Large intestine (tissue), 12 donors: ENCODE measurements at places on chromosomes 3 and 15. TPM values are rescaled to one million over a fixed set of nuclear protein-coding genes. Genes with fewer than 3 reads are reported as not detected.

The ZNF80 gene
- polyA plus RNA-seq, result 0.03 TPM

The ADGRG7 gene
- polyA plus RNA-seq, result 56.1 TPM

The PLSCR5 gene
- 0.10 TPM for polyA plus RNA-seq

The MAPKAPK3 gene
- polyA plus RNA-seq, result 81.6 TPM

The BFSP2 gene
- not detected for polyA plus RNA-seq

The IL1RAP gene
- 9.7 TPM for polyA plus RNA-seq

The TICRR gene
- 3.9 TPM for polyA plus RNA-seq

The KCNMB3 gene
- polyA plus RNA-seq, result 5.0 TPM

The ATP10A gene
- polyA plus RNA-seq, result 2.2 TPM

GRCh38 chr3:128490915-128491690 is 1.9 kb downstream of the GATA2 start:
- H3K4me3 ChIP-seq, result no peak overlapping the region
- H3K36me3 ChIP-seq, result no peaks in the 10 kb centered on the region
- H3K27me3 ChIP-seq, result peaks cover 100% of the 10 kb centered on the region
- peaks cover 14% of the 10 kb centered on the region for H3K4me1 ChIP-seq
- no peak for DNase-seq

DNA sequence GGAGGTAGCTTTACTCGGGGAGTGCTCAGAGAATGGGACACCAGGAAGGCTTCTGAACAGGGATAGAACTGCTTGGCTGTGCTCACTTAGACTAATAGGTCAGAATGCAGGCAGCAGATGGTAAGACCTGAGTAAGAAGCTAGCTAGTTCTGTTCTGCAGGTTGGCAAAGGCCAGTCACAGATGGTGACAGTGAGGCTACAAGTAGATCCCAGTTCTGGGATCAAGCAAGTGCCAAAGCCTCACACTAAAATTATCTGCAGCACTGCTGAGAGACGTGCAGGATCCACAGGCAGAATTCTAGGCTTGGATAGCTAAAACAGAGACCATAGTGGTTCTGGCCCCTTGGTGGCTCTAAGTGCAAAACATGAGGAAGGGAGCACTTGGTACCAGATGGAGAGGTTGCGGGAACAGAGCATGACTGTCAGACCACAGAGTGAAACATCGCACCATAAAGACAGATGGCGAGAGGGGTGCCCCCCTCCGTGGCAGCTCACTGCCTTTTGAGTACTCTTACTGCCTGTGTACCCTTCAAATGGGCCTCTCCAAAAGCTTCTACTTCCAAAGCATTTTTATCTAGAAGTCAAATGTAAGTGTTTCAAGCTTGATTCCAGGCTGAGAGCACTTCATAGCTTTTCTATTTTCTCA is 3.6 kb upstream of the GLCE start:
- no peak overlapping the region for H3K27ac ChIP-seq
- no peaks in the 10 kb centered on the region for H3K27me3 ChIP-seq
- no peak overlapping the region for H3K4me3 ChIP-seq
- no peaks in the 10 kb centered on the region for H3K4me1 ChIP-seq
- H3K36me3 ChIP-seq, result no peaks in the 10 kb centered on the region
- no peak for DNase-seq

GRCh38 chr3:42934910-42935309 is 29.0 kb downstream of the ZNF662 start:
- no peaks in the 10 kb centered on the region for H3K4me1 ChIP-seq
- DNase-seq, result no peak
- H3K36me3 ChIP-seq, result no peaks in the 10 kb centered on the region
- no peaks in the 10 kb centered on the region for H3K27me3 ChIP-seq
- H3K4me3 ChIP-seq, result no peak overlapping the region

- no peaks in the 10 kb centered on the region for H3K27me3 ChIP-seq
- H3K4me3 ChIP-seq, result no peak overlapping the region
- H3K36me3 ChIP-seq, result no peaks in the 10 kb centered on the region
Measured at GRCh38 chr3:50971487-50971924, 296.8 kb downstream of the DOCK3 start.

DNA sequence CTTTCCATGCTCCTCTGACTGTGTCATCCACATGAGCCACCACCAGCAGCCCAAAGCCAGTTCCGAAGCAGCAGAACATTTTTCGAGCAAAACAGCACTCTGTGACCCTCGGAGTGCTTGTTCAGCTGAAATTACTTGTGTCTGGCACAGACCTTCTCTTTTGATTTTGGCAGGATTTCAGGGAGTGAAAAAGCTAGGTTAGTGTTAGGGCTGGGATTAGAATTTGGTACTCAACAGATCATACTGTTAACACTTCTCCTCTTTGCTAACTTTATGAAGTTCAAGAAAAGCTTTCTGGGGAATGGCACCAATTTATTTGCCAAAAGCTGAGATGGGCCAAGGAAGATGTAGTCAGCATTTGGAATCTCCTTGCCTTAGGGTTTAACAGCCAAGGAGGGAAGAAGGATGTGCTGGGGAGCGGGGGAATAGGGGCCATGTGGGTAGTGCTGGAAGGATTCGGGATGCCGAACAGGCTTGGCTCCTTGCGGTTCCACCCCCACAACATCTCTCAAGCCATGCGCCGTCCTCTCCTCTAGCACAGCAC is 55.1 kb upstream of the TRA2B start:
- H3K4me3 ChIP-seq, result no peak overlapping the region
- no peak for DNase-seq
- H3K36me3 ChIP-seq, result no peaks in the 10 kb centered on the region
- H3K27me3 ChIP-seq, result peaks cover 15% of the 10 kb centered on the region
